ENCODE measurements at places on chromosomes 7 and 10. TPM values are rescaled to one million over a fixed set of nuclear protein-coding genes. Genes with fewer than 3 reads are reported as not detected.

DNA sequence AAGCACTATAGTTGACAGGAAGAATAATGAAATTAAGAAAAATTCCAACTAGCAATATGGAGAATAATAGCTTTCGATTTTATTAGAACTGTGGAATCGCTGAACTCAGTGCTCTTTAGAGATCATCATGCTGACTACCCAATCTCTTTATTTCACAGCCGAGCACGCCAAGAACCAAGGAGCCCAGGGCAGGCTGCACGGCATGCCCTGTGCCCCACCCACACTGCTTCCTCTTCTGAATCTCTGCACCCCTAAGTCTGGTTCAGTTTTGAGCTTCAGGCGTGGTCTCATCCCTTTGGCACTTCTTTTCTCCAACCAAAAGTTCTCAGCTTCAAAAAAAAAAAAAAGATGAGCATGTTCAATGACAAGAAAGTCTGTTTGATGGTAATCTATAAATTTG, 92.4 kb upstream of the ZNF800 start:
- no peak for DNase-seq

DNA sequence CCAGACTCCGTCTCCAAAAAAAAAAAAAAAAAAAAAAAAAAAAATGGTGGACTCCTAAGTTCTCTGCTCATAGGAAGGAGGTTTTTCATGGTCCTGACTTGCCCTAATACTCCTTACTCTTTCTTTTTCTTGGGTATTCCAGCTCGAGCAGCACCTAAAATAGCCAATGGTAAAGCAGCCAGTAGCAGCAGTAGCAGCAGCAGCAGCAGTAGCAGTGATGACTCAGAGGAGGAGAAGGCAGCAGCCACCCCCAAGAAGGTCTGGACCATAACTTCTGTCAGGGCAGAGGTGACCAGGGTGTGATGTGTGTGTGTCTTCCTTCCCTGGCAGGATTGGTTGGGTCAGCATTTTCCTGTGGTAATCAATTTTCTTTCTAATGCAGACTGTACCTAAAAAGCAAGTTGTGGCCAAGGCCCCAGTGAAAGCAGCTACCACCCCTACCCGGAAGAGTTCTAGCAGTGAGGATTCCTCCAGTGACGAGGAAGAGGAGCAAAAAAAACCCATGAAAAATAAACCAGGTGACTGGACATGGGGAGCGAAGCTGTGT, 6.9 kb downstream of the NOLC1 start:
- no peak for DNase-seq

DNA sequence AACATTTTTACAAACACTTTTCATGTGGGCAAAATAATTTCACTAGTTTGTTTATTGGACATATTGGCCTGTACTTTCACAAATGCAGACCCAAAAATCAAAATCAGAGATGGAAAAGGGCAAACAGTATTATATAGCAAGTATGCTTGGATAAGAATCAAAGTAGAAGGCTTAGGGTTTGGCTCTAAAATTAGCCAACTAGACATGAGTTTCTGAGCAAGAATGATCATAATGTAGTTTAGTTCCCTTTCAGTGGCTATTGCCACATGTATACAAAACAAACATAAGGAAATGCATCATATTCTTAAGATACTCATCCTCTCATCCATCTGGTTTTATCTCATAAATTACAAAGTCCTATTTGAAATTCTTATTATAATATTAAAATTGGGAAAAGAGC, 132.5 kb downstream of the IMMP2L start:
- DNase-seq, result no peak

- DNase-seq, result no peak
Measured at GRCh38 chr7:114312649-114313048, 102.0 kb upstream of the FOXP2 start.

DNA sequence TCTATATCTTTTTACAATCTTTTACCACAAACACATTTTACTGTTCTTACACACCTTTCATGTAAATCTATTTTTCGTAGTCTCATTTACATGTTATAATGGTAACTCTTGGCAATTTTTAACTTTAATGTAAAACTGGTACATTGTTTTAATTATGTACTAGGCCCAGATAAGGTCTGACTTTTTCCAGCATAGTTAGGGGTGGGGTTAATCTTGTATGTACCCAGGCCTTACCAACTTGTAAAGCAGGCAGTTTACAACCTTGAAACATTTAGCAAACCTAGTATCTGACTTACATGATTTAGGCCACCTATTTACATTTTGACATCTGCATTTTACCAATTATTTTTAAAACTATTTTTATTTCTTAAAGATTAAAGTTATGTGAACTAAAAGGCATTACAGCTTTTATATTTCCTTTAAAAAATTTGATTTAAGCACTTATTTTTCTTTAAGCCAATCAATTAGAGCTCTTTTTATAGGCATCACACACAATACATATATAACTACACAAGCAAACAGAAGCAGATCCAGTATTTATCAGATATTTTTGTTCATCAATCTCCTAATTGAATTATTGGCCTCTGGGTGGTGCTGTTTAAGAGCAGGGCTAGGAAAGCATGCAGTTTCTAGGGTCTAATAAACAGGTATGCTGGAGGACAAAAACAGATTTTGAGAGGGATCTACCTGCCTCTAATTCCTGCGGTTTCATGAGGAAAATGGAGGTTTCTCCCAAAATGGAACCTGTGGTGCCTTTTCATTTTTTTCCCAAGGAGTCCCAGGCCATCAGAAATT, 19.7 kb upstream of the CROT start:
- no peak for DNase-seq

GRID2IP gene
- polyA plus RNA-seq, result 0.10 TPM
